IPS DF 6.9 (cell line): ENCODE measurements at places on chromosomes 2 and 18.

- no peak for DNase-seq
Observed at GRCh38 chr2:69102041-69102593, 89.1 kb downstream of the ANTXR1 start.

DNA sequence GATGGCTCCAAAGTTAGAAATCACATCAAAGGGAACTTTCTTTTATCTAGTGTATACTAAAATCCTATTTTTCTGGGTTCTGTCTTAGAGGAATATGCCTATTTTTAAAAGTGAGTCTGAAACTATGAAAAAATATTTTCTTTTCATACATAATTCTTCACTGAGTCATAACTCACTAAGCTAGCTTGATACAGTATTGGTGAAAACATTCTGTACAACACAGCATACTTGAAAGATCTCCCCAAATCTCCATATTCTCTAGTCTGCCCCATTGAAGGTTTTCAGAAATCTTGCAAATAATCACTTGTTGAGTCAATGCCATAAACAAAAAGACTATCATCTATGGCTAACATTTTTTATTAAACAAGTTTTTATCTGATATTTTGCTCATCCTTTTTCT lies 44.5 kb downstream of the COL3A1 start:
- DNase-seq = no peak

DNA sequence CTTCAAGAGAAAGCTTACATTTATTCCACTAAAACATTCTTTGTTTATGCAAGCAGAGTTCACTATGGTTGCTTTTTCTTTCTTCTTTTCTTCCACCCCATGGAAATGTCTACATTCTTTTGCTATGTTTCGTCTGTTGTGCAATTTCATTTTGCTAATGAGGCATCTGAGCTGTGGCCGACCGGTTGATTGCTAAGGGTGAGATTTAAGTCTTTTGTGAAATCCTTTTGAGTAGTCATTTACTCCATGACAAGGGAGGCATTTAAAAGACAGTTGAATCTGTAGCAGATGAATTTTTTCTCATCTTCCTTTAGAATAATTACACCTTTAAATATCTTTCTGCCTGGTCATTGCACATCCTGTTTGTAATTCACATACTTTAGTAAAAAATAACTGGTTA lies 324.1 kb upstream of the THUMPD2 start:
- no peak for DNase-seq

GRCh38 chr2:27959496-27959895 lies 69.0 kb downstream of the BABAM2 start:
- DNase-seq = no peak

DNA sequence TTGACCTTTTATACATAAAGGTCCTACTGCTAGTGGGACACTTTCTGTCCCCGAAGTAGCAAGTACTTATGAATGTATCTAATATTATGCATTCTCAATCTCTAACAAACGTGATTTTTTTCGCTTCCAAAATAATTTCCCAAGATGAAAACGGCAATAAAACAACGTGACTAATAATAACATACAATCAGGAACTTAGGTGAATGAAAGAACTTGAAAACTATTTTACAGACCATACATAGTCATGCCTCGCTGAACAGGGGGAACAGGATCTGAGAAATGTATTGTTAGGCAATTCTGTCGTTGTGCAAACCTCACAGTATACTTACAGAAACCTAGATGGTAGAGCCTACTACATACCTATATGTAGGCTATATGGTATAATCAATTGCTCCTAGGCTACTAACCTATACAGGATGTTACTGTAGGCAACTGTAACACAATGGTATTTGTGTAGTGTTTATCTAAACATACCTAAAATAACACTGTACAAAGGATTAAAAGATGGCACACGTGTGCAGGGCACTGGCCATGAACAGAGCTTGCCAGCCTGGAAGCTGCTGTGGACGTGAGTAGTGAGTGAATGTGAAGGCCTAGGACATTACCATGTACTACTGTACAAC lies 2.5 kb downstream of the RTN4 start:
- no peak for DNase-seq

GRCh38 chr2:161250864-161251436 lies 57.3 kb upstream of the PSMD14 start:
- no peak for DNase-seq

GRCh38 chr2:104568247-104568646 lies 285.7 kb upstream of the POU3F3 start:
- DNase-seq = no peak

- DNase-seq = no peak
Observed at GRCh38 chr2:236882930-236883329, 202.8 kb upstream of the COPS8 start.

- DNase-seq = no peak
Observed at GRCh38 chr2:30445266-30445821, 1.7 kb upstream of the LCLAT1 start.

GRCh38 chr2:42054714-42055430 lies 7.1 kb downstream of the PKDCC start:
- DNase-seq = no peak

- no peak for DNase-seq
Observed at GRCh38 chr2:46852124-46852523, 63.5 kb downstream of the MCFD2 start.

GRCh38 chr2:47899915-47900816 lies 6.1 kb downstream of the FBXO11 start:
- DNase-seq = no peak
